AG08395 (cell line): ENCODE measurements at places on chromosomes 1 and 21.
A peak's percentile ranks its signal among the peaks of the same experiment; 100 is the strongest.

DNA sequence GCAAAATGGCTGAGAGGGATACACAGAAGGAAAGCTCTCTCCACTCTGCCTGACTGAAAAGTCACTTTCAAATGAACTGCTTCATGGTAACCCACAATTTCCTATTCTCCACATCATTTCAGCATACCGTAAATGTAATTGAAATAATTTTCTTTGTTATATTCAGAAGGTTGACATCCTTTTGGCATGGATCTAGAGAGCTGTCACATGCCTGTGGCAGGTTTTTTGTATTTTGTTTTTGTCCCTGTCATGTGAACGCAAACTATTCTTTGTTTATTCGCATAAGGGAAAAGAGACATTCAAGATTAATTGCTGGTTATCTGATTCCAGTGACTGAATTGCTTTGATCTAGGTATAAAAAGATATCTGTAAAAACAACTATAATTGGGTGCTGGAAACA, 1808.1 kb downstream of the NCAM2 start:
- no peak for DNase-seq

GRCh38 chr1:226433341-226433720, 25.4 kb upstream of the PARP1 start:
- no peak for DNase-seq

- no peak for DNase-seq
These were observed 29.0 kb downstream of the ETS2 start for GRCh38 chr21:38834725-38835124.

DNA sequence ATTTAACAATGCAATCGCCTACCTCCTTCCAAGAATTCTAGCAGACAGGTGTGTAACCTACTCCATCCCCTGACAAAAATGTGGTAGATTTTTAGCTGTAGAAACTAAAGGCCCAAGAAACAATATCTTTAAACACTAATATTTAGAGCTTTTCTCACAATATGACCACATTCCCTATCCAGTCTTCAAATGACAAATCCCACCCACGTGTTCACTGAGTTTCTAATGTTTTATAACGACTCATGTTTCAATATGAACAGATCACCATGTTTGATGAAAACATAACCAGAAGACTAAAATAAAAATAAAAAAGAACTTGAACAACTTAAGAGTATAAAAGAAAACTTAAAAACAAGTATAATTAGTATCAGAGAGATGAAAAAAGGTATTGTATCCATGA, 24.6 kb downstream of the RSBN1 start:
- DNase-seq: no peak

DNA sequence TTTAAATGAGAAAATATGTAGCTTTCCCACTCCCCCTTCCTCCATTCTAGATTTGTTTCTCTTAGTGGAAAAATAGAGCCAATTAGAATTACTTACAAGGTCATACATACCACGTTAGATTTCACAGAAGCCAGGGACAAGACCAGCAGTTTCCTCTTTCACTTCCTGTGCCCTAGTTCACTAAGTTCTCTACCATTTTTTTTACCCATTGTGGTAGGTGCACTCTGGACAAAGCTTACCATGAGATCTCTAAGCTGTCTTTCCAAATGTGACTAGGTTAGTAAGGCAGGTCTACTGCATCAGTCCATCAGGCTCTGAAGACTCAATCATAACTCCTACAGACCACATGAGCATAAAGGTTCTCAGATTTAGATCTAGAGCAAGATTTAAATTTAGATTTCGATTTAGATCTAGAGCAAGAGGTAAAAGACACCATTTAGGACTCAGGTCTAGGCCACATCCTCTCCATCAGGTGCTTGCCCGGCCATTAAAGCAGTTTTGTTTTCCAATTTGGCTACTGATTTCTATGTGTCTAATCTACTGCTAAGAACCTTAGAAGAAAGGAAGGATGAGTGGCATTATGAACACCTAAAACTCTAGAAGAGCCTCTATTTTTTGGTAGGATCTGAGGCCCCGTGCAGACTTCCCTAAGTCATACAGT, 235.3 kb downstream of the FAF1 start:
- no peak for DNase-seq

GRCh38 chr1:28078680-28079626, 9.5 kb downstream of the EYA3 start:
- DNase-seq: peak; percentile 27

- DNase-seq: no peak
These were observed 34.4 kb downstream of the WLS start for GRCh38 chr1:68197891-68198290.

- no peak for DNase-seq
These were observed 373.8 kb downstream of the TGFB2 start for GRCh38 chr1:218718977-218719376.

DNA sequence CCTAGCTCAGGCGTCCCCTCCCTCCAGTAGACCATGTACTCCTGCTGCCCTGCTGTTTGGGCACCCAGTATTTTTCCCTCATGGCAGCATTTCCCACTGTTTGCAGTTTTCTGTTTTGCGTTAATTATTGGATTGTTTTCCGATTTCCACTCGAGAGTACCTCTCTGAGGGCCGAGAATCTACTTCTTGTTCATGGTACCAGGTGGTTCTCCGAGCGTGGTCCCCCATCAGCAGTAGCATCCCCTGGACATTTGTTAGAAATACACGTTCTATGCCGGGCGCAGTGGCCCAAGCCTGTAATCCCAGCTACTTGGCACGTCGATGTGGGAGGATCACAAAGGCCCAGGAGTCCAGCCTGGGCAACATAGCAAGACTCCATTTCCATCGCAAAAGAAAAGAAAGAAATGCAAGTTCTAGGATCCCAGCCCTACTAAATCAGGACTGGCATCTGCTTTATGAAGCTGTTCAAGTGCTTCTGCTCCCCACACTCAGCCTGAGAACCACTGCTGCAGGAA, 690 bp downstream of the RRP1 start:
- DNase-seq: no peak

- DNase-seq: peak; percentile 95
These were observed 37.4 kb downstream of the VANGL1 start for GRCh38 chr1:115679141-115679611.

GRCh38 chr1:65230731-65231481, 78.4 kb upstream of the DNAJC6 start:
- no peak for DNase-seq

DNA sequence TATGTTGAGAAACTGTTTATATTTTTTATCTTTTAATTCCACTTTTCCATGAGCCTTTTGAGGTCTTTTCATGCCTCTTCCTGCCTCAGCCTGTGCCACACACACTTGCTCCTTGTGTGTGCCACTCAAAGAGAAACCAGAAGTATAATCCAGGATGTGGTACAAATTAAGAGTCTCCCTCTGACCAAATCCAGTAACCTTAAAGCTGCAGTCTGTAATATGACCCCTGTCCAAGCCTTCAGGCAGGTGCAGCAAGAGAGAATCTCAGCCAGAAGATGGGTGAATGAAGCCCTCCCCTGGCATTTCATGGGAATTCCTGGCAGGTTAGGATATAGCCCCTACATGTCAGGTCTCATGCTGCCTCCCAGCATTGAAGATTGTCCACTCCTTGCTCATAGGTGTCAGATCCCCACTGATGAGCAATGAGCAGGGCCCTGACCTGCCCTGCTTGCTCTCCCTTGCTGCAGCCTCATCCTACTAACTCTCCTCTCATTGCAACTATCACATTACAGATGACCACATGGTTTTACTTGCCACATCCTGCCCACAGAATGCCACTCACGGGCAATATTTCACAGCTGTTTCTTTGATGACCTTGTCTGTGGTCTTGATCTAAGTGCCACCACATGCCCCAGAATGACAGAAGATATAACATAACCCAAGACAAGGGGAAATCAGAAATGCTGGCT, 169.3 kb downstream of the SEC16B start:
- DNase-seq: peak; percentile 72

DNA sequence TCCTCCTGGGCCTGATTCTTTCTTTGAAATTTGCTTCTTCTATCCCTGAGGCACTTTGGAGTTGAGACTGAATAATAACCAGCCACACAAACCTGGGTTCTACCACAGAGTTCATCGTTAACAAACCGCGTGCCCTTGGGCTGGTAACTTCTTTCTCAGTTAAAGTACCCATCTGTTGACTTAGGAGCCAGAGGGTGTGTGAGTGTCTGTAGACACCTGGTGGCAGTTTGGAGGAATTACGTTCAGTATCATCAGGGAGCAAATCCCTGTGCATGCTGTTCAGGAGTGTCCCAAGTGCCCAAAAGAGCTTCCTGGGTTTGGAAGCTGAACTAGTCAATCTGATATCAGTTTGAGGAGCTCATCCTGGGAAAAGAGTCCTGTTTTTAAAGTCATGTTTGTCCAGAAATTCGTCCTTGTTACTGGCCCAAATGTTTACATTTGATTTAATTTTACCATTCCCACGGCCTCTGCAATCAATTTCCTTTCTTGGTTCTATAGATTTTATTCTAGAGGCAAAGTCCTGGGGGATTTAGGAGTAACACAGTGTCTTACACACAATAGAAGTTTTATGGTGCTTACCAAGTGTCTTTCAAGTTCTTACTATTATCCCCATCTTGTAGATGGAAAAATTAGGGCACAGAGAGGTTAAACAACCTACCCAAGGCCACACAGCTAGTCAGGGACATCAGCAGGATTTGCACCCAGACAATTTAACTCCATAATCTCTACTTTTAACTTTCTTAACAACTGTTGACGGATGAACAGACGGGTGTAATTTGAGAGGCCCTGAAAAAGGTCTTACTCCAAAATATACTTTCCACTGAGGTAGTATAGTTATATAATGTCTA, 26.7 kb upstream of the RPTN start:
- peak; percentile 68 for DNase-seq

GRCh38 chr1:165052936-165053335, 303.6 kb downstream of the LMX1A start:
- DNase-seq: no peak

GRCh38 chr1:33274446-33274845, 18.2 kb downstream of the ZNF362 start:
- no peak for DNase-seq

GRCh38 chr1:82001345-82001744, 200.6 kb downstream of the ADGRL2 start:
- DNase-seq: no peak

GRCh38 chr1:109980324-109981003, 4.1 kb upstream of the AHCYL1 start:
- no peak for DNase-seq
